ENCODE measurements at places on chromosomes 3 and 15.

- no peak for DNase-seq
Observed at GRCh38 chr3:156818273-156818651, 7.9 kb upstream of the LEKR1 start.

DNA sequence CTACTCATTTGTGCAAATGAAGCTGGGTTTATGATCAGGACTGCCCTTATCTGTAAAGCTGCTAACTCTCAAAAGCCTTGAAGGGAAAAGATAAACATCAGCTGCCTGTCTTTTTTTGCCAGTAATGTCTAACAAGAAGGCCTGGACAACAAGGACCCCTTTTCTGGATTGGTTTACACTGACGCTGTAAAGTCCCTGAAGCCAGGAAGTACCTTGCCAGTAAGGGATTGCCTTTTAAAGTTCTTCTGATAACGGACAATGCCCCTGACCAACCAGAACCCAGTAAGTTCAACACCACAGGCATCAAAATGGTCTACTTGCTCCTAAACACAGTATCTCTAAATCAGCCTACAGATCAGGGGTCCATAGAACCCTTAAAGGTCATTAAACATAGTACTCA is 178.0 kb downstream of the PCCB start:
- no peak for DNase-seq

DNA sequence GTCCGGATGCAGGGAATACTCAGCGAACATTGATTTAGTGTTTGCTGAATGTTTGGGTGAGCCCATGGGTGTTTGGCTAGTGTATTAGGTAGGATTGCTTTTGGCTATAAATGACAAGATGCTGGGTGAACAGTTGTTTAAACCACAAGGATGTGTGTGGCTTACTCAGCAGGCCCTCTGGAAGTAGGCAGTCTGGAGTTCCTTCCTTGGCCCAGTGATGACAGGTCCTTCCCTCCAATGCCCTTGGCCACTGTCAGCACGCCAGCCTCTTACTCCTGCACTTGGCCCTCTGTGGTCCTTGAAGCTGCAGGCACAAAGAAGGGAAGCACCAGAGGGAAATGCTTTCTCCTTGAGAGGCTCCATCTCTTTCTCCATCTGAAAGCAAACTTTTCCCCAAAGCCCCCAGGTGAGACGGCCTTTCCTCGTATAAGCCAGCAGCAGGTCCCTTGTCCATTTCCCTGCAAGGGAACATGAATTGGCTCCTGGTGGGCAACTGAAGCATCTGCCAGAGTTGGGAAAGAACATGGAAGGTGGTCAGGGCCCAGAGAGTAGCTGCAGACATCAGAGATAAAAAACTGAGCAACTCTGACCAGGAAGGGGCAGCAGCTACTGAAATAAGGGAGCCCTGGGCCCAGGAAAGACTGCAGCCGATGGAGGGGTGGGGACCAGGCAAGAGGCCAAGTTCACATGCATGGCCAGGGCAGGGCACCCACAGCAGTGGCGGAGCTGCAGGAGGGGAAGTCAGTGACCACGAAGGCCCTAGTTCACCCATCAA is 105.0 kb downstream of the TPRA1 start:
- DNase-seq: no peak

- DNase-seq: no peak
Observed at GRCh38 chr15:51846463-51847230, 17.2 kb downstream of the TMOD3 start.
